Activated CD8-positive, alpha-beta T cell treated with anti-CD3 and anti-CD28 coated beads for 36 hours (primary cell): ENCODE measurements at places on chromosomes 5 and 9. TPM values are rescaled to one million over a fixed set of nuclear protein-coding genes. Genes with fewer than 3 reads are reported as not detected.

GRCh38 chr5:158805195-158805594 is 294.5 kb downstream of the EBF1 start:
- no peak for DNase-seq

Gene ENTREP1
- total RNA-seq: not detected

DNA sequence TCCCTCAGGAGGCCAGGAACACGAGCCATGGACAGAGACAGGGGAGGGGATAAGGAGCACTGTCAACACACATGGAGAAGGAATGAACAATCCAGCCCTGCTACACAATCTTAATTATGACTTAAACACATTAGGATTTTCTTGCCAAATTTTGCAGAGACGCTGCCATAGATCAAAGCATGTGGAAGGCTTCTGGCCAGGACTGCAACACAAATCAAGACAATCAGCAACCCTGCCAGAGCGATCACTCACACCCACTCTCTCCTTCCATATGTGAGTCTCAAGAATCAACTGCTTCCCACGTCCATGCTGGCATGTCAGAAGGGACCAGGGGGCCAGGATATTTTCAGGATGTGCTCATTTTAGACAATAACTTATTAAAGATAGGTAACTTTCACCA is 85.6 kb downstream of the ROR2 start:
- no peak for DNase-seq

GRCh38 chr5:168765551-168766425 is 186.6 kb upstream of the PANK3 start:
- no peak for DNase-seq

GRCh38 chr5:142478113-142478512 is 153.3 kb upstream of the SPRY4 start:
- no peak for DNase-seq

- no peak for DNase-seq
These were observed 8.4 kb downstream of the PDE6A start for GRCh38 chr5:149936044-149936699.

Gene ADGRD2
- not detected for total RNA-seq

Gene PCDHGC5
- total RNA-seq: not detected

Gene GABRB2
- total RNA-seq: not detected

Gene DELE1
- 50.1 TPM for total RNA-seq

GRCh38 chr5:125341436-125341835 is 595.0 kb upstream of the ZNF608 start:
- DNase-seq: no peak

- DNase-seq: no peak
These were observed 4.5 kb downstream of the LRRC26 start for GRCh38 chr9:137165250-137165836.

Gene SLC25A2
- total RNA-seq: 0.25 TPM

DNA sequence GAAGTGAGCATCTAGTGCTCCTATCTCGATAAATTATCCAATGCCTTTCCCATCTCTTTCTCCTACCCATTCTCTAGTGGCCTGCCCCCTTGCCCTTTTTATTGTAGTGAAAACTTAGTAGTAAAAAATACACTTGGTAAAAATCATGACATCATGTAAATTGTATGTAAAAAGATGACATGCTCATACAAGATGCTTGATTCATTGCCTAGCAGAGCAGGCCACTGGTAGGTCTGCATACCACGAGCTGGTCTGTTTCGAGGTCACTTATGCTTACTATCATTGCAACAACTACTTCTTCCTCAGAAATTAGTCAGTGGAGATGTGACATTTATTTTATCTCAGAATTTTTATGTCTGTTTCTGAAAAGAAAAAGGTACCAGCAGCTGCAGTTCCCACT is 177.3 kb downstream of the C9orf152 start:
- no peak for DNase-seq

DNA sequence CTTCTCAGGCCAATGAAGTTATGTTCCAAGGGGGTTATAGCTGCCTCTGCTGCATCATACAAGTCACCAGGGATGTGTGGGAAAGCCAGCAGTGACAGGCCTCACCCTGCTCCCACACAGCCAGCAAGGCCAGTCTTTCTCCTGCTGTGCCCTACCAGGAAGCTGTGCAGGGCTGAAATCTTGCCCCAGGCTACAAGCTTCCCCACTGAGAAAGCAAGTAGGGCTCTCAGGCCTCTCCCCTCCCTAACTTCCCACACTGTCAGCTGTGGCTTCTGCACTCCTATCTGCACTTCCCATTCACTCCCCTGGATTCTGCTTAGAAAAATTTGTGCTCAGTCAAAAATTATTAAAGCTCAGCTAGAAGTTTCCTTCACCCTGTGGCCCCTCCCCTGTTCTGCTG is 611.2 kb upstream of the ZNF608 start:
- DNase-seq: no peak

DNA sequence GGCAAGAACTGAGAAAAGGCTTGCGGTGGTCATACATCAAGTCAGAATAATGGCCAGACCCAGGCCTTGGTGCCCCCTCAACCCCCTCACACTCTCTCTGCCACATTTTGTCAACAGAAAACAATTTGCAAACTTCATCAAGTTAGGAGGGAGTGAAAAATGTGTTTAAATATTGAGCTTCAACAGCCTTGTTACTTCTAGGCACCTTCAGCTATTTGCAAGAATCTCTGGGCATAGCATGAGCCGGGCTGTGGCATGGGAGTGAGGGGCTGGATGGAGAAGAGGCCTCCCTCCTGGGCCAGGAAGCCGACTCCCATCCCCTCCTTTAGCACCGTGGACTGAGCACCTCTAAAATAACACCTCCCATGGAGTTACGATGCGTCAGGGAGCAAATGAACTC is 52.2 kb upstream of the GRHPR start:
- DNase-seq: no peak

GRCh38 chr5:150848271-150848670 is 1.9 kb downstream of the IRGM start:
- no peak for DNase-seq

DNA sequence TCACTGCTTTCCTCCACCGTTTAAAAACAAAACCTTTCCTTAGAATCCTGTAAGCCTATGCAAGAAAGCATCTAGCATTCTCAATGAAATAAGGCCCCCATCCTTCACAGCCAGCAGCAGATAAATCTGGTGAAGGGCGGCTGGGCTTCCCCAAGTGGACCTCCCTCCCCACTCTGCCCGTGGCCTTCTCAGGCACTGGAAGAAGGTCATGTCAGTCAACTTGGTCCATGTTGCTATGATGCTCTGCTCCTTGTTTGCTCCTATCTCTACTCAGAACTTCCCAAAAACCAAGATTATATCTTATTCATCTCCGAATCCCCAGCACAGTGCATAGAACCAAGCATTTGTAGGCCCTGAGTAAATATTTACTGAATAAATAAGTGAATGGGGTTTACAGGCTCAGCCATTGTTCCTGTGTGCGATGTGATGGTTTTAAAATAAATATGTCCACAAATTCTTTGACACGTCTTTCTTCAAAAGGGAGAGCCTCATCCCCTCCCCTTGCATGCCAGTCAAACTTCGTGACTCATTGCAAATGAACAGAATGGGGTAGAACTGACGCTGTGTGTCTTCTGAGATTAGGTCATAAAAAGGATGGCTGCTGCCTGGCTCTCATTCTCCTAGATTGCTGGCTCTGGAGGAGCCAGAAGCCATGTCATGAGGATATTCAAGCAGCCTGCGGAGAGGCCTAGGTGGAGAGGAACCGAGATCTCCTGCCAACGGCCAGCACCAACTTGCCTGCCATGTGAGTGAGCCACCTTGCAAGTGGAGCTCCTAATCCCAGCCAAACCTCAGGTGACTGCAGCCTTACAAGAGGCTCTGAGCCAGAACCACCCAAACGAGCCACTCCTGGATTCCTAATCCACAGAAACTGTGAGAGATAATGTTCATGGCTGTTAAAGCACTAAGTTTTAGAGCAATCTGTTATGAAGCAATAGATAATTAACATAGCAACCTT is 70.5 kb downstream of the MED27 start:
- DNase-seq: no peak

Gene CCNI2
- total RNA-seq: 10.0 TPM
